ENCODE measurements at places on chromosomes 5 and 9.

DNA sequence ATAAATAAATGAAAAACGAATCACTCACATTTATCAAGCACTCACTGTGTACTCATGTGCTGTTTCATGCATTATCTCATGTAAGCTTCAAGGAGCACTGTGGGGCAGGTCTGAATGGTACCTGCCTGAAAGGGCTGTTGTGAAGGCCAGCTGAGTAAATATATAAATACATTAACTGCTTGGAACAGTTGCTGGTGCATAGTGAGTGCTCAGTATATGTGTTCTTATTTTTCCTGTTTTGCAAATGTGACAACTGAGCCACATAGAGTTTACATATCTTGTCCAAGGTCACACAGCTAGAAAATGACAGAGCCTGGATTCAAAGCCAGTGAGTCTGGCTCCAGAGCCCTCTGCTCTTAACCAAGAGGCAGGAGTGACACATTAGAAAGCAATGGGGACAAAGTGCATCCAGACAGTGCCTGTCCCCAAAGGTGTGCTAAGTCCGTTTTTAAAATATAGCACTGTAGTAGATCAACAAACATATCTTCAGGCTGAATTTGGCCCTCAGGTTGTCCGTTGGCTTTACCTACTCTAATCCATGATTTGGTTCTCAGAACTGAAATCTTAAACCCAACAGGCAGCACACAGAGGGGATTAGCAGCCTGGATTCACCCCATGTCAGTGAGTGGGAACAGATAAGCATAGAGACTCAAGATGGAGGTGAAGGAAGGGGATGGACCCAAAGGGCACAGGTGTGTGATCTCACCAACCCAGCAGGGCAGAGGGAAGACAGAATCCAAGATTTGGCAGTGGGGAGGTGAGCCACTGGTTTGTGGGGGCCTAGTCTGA lies 70.8 kb downstream of the WWC1 start:
- H3K27me3 ChIP-seq: no peaks in the 10 kb centered on the region
- H3K4me3 ChIP-seq: no peak overlapping the region

DNA sequence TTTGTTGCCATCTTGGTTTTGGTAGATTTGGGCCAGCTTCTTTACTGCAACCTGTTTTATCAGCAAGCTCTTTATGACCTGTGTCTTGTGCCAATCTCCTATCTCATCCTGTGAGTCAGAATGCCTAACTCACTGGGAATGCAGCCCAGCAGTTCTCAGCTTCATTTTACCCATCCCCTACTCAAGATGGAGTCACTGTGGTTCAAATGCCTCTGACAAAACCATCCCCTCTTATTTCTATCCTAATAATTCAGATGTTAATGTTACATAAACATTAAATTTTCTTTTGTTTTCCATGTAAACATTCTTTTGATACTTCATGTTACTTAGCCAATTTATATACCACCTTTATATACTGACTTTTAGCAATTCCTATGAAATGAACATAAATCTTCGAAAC lies 746.3 kb downstream of the CDH18 start:
- no peak overlapping the region for H3K27ac ChIP-seq
- H3K4me3 ChIP-seq: no peak overlapping the region
- no peaks in the 10 kb centered on the region for H3K4me1 ChIP-seq
- no peaks in the 10 kb centered on the region for H3K36me3 ChIP-seq
- no peaks in the 10 kb centered on the region for H3K27me3 ChIP-seq

- H3K27ac ChIP-seq: peak overlapping the region; percentile 95
- H3K4me1 ChIP-seq: peaks cover 56% of the 10 kb centered on the region
- no peaks in the 10 kb centered on the region for H3K27me3 ChIP-seq
- DNase-seq: no peak
- peak overlapping the region; percentile 88 for H3K4me3 ChIP-seq
- no peaks in the 10 kb centered on the region for H3K36me3 ChIP-seq
These were observed 1.2 kb upstream of the GCNT4 start for GRCh38 chr5:75053304-75054133.

DNA sequence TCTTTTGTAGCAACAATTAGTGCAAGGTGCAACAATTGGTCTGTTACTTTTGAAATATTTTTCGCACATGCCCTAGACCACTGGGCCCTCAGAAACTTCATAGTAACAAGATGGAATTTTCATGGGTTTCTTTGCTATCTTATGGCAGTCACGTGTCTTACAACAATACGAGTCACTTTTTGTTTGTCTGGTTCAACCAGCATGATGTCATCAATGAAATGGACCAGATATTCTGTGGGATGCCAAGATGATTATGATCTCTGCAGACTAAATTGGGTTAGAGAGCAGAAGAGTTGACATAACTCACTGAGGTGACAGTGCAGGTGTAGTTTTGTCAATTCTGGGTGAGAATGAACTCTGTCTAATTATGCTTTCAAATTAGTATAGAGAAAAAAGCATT lies 239.6 kb upstream of the RIOK2 start:
- H3K27ac ChIP-seq: no peak overlapping the region
- DNase-seq: no peak
- H3K4me1 ChIP-seq: peaks cover 13% of the 10 kb centered on the region

DNA sequence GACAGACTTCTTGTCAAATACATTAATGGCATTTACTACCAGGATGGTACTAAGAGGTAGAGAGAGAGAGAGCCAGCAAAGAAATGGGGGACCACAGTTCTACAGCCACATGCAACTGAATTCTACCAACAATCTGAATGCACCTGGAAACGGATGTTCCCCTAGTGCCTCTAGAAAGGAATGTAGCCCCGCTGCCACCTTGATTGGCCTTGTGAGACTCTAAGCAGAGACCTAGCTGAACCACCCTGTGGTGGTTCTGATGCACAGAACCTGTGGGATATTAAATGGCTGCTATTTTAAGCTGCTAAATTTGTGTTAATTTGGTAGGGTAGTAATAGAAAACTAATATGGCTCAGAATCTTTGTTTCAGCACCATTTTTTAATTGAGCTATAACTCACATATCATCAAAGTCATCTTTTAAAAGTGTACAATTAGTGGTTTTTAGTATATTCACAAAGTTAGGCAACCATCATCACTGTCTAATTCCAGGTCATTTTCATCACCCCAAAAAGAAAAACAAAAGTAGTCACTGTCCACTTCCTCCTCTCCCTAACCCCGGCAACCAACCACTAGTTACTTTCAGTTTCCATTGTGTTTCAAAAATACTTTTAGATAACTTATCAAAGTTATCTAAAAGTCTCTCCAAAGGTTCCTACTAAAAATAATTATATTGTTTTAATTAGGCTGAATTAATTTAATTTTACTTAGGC lies 51.7 kb downstream of the CPLANE1 start:
- no peak for DNase-seq
- H3K36me3 ChIP-seq: peaks cover 78% of the 10 kb centered on the region
- no peak overlapping the region for H3K27ac ChIP-seq
- H3K4me3 ChIP-seq: no peak overlapping the region
- no peaks in the 10 kb centered on the region for H3K27me3 ChIP-seq

DNA sequence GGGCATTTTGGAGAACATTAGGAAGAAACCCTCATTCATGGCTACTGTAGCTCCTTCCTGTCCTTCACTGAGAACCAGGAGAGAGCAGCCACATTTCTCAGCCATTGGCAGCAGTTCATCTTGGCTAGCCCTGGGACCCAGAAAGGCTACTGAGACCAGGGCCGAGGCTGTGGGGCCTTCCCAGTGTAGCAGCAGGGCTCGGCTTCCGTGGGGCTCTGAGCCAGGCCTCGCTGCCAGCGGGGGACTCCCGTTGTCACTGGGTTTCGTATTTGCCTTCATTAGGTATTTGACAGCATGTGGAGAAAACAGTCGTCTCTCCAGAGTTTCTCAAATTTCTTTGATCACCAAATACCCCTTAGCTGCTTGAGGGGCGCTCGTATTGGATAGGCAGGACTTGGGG lies 37.3 kb upstream of the PRDM12 start:
- no peak overlapping the region for H3K4me3 ChIP-seq
- H3K27me3 ChIP-seq: no peaks in the 10 kb centered on the region
- no peaks in the 10 kb centered on the region for H3K4me1 ChIP-seq
- no peak for DNase-seq

- no peak overlapping the region for H3K4me3 ChIP-seq
- H3K27me3 ChIP-seq: no peaks in the 10 kb centered on the region
- H3K4me1 ChIP-seq: no peaks in the 10 kb centered on the region
- no peaks in the 10 kb centered on the region for H3K36me3 ChIP-seq
These were observed 619.4 kb upstream of the KLF4 start for GRCh38 chr9:108108852-108109448.

GRCh38 chr5:139371482-139372435 lies 11.3 kb downstream of the SLC23A1 start:
- H3K36me3 ChIP-seq: peaks cover 6% of the 10 kb centered on the region
- H3K4me1 ChIP-seq: peaks cover 23% of the 10 kb centered on the region
- H3K4me3 ChIP-seq: no peak overlapping the region
- no peaks in the 10 kb centered on the region for H3K27me3 ChIP-seq
- no peak for DNase-seq

- H3K36me3 ChIP-seq: no peaks in the 10 kb centered on the region
- no peak overlapping the region for H3K4me3 ChIP-seq
- H3K27ac ChIP-seq: no peak overlapping the region
- H3K27me3 ChIP-seq: no peaks in the 10 kb centered on the region
These were observed 15.9 kb downstream of the DAP start for GRCh38 chr5:10745133-10745532.

- no peaks in the 10 kb centered on the region for H3K4me1 ChIP-seq
- no peaks in the 10 kb centered on the region for H3K36me3 ChIP-seq
- no peak for DNase-seq
- no peak overlapping the region for H3K27ac ChIP-seq
- no peaks in the 10 kb centered on the region for H3K27me3 ChIP-seq
These were observed 274.3 kb upstream of the TRPC7 start for GRCh38 chr5:136639616-136640015.

DNA sequence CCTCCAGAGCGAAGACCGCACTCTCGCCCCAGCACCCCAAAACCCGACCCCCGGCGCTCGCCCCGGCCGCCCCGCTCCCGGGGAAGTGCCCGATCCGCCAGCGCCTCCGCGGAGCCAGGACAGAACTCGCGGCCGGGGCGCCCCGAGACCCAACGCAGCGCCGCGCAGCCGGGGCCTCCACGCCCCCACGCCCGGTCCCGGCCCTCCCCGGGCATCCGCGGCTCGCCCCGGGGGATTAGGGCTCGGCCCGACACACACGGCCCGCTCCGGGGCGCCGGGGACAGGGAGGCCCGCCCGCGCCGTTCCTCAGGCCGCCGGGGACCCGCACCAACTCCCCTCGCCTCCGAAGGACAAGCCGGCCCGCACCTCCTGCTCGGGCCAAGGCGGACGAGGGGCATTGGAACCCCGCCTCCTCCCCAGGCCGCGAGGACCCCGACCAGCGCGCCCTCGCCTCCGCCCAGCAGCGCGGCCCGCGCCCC lies 544 bp downstream of the FNBP1 start:
- peaks cover 69% of the 10 kb centered on the region for H3K4me1 ChIP-seq
- H3K36me3 ChIP-seq: no peaks in the 10 kb centered on the region
- DNase-seq: no peak
- H3K27me3 ChIP-seq: no peaks in the 10 kb centered on the region
- H3K27ac ChIP-seq: peak overlapping the region; percentile 99

DNA sequence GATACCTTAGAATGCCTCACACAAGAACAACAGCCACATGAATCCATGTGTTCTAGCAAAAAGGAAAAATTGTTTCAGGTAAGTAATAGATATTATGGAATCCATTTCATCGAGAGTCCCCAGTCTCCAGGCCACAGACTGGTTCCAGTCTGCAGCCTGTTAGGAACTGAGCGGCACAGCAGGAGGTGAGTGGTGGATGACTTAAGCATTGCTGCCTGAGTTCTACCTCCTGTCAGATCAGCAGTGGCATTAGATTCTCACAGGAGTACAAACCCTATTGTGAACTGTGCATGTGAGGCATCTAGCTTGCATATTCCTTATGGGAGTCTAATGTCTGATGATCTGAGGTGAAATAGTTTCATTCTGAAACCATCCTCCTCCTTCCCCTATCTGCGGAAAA lies 207.0 kb downstream of the CSNK1G3 start:
- no peak for DNase-seq
- no peaks in the 10 kb centered on the region for H3K4me1 ChIP-seq
- H3K4me3 ChIP-seq: no peak overlapping the region
- no peak overlapping the region for H3K27ac ChIP-seq
- H3K36me3 ChIP-seq: no peaks in the 10 kb centered on the region
- H3K27me3 ChIP-seq: no peaks in the 10 kb centered on the region

- H3K27me3 ChIP-seq: peaks cover 53% of the 10 kb centered on the region
- peaks cover 20% of the 10 kb centered on the region for H3K4me1 ChIP-seq
- H3K27ac ChIP-seq: peak overlapping the region; percentile 82
- H3K4me3 ChIP-seq: peak overlapping the region; percentile 63
These were observed 1.4 kb upstream of the ANKRD33B start for GRCh38 chr5:10562201-10563109.

DNA sequence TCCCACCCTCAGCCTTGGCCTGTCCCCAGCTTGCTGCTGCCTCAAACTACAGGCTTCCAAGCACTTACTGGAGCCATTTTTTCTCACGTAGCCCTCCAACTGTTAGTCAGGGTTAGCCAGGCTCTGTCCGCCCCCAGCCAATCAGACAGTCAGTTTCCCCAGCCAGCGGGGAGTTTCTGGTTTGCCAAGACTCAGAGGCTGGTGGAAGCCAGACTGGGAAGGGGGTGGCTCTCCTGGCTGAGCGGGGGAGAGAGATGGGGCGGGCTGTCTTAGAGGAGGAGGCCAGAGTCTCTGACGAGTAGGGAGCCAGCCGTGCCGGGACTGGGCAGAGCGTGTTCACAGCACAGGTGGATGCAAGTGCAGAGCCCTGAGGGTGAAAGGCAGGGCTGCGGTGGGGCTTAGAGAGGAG lies 15.3 kb downstream of the PROP1 start:
- H3K4me1 ChIP-seq: peaks cover 7% of the 10 kb centered on the region
- no peak overlapping the region for H3K27ac ChIP-seq
- no peaks in the 10 kb centered on the region for H3K36me3 ChIP-seq
- peaks cover 73% of the 10 kb centered on the region for H3K27me3 ChIP-seq

DNA sequence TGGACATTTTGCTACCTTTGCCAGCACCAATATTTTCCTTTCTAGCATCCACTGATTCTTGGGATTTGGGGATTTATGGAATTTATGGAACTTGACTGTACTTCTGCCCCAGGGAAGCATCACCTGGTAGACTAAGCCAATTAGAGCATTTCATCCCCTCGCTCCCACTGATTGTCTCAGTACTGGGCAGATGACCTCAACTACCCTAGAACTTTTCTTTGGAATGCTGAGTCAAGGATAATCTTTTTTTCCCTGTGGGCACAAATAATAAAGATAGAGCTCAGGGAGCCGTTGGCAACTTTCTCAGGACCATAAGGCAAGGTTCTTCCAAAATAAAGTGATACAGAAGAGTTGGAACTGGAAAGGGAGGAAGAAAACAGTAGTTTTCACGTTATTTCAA lies 438.4 kb downstream of the PLK2 start:
- no peaks in the 10 kb centered on the region for H3K27me3 ChIP-seq
- no peaks in the 10 kb centered on the region for H3K36me3 ChIP-seq
- no peak overlapping the region for H3K4me3 ChIP-seq
- no peaks in the 10 kb centered on the region for H3K4me1 ChIP-seq

- peak; percentile 79 for DNase-seq
- H3K4me3 ChIP-seq: no peak overlapping the region
- no peaks in the 10 kb centered on the region for H3K36me3 ChIP-seq
- H3K27ac ChIP-seq: no peak overlapping the region
- peaks cover 5% of the 10 kb centered on the region for H3K4me1 ChIP-seq
- H3K27me3 ChIP-seq: no peaks in the 10 kb centered on the region
These were observed 269.3 kb downstream of the DMRT2 start for GRCh38 chr9:1319436-1319835.

- H3K4me1 ChIP-seq: no peaks in the 10 kb centered on the region
- peak; percentile 53 for DNase-seq
- H3K27ac ChIP-seq: no peak overlapping the region
- no peaks in the 10 kb centered on the region for H3K36me3 ChIP-seq
- peaks cover under 1% of the 10 kb centered on the region for H3K27me3 ChIP-seq
These were observed 5.5 kb upstream of the HTR4 start for GRCh38 chr5:148659641-148660345.

Data from esophagus muscularis mucosa (tissue), 4 donors.